ENCODE measurements at places on chromosomes 12 and 14.
A peak's percentile ranks its signal among the peaks of the same experiment; 100 is the strongest.

GRCh38 chr12:132551641-132552031, 58.7 kb downstream of the LRCOL1 start:
- DNase-seq: no peak

DNA sequence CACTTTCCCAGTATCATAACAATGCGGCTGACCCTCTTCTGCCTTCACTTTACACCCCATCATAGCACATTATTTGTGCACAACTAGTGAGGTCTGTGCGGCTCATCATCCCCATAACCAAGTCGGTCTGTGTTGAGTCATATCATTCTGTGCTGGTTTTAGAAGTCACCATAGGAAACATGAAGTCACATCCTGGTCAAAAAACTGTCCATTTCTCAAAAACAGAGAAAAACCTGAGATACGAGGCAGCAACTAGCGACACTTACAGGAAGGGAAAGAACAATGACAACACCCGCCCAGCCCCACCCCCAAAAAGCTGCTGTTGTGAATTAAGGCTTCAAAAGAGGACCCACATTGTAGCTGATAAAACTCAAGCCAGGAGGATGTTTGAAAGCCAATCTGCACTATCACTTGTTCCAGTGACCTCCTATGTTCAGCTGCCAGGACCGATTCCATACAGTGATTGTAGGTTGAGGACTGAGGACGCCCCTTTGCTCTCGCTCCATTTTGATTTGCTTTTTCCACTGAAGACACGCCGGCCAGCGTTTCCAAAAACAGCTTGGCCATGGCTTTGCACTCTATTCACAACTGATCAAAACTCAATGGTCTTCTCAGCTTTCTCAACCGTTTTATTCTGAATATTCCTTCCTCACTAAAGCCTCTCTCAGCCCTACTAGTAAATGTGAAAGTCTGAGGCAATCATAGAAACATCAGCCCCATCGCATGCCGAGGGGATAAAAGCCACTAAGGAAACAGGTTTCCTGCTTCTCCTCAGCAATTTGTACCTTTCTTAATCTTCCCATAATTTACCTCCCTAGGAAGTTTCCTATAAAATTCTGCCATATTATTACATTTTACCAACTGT, 87.5 kb downstream of the DUSP16 start:
- peak; percentile 64 for DNase-seq

DNA sequence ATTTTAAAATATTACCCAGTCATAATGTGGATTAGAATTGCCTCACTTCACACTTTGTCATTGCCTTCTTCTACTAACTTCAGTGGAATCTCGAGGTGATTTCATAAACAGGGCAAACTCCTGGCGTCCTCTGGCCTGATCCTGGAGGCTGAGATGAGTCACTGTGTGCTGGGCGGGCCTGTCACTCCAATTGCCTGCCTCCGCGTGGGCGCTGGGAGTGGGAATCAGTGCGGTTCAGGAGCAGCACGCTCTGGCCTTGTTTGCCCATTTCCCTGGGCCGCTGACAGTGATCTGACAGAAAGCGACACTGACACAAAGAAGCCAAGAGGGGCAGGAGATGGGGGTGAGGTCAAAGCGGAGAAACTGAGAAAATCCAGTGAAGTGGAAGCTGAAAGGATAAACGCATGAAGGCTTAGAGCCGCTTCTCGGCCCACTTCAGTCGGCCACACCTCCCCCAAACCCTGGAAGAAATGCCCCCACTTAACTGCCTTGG, 29.7 kb downstream of the LGR5 start:
- no peak for DNase-seq

DNA sequence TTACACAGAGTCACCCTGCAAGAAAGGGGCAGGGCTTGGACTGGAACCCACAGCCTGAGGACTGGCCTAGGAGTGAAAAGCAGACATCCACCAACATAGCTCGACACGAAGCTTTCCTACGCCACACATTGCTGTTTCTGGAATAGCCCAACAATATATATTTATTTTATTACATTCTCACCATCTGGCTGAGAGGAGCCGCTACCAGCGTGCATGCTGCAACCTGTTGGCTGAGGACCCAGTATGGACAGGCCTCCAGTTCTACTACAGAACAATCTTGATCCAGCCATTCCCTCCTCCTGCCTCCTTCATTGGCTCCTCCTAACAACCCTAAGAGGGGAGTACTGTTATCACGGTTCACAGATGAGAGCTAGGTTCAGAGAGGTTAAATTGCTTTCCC, 35.6 kb upstream of the TBX5 start:
- no peak for DNase-seq

GRCh38 chr12:108804271-108804953, 53.0 kb downstream of the SSH1 start:
- no peak for DNase-seq

GRCh38 chr12:90235642-90236041, 527.0 kb upstream of the ATP2B1 start:
- DNase-seq: no peak

GRCh38 chr12:41250748-41251147, 62.6 kb downstream of the PDZRN4 start:
- DNase-seq: no peak

DNA sequence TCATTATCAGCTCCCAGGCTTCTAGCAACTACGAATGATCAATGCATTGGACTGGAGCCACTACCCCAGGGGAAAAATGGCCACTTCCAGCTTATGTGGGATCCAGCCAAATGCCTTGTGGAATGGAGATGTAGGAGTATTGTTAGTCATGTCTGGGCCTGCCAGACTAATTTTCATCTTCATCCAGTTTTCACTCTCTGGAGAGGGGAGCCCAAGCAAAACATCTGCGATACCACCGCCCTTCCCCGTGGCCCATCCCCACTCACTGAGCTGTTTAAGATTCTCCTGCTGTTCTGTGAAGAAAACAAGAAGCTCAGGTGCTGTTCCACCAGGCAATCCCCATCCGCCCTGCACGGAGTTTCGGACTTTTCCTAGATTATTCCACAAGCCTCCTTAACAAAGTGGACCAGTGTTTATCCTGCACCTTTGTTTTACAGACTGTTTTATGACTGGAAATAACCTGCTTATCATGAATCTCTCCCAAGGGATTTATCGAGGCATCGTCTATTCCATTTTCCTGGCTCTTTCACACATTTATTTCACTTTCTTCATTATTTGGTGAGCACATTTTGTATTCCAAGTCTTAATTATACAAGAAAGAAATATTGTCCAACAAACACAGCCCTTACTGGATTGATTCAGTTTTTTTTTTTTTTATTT, 35.5 kb upstream of the MAX start:
- DNase-seq: no peak

GRCh38 chr14:68397822-68398221, 395.0 kb downstream of the ZFP36L1 start:
- DNase-seq: no peak

DNA sequence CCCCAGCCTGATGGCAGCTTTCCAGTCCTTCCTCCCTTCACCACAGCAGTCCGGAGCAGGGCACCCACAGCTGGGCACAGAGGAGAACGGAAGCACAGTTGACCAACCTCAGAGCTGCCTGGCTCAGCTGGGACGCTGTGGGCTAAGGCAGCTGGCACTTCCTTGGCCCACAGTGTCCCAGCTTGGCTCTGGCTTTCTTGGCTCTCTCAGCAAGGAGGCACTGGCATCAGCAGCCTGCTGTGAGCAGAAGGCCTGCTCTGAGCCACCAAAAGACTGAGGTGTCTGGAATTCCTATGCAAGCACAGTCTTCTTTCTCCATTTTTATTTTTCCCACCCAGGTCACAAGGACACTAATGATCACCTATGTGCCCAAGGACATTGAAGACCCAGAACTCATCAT, 32.6 kb downstream of the NGB start:
- no peak for DNase-seq

GRCh38 chr12:46963191-46963590, 116.2 kb upstream of the PCED1B start:
- DNase-seq: no peak

- DNase-seq: no peak
Observed at GRCh38 chr12:131159660-131160059, 206.0 kb downstream of the ADGRD1 start.

DNA sequence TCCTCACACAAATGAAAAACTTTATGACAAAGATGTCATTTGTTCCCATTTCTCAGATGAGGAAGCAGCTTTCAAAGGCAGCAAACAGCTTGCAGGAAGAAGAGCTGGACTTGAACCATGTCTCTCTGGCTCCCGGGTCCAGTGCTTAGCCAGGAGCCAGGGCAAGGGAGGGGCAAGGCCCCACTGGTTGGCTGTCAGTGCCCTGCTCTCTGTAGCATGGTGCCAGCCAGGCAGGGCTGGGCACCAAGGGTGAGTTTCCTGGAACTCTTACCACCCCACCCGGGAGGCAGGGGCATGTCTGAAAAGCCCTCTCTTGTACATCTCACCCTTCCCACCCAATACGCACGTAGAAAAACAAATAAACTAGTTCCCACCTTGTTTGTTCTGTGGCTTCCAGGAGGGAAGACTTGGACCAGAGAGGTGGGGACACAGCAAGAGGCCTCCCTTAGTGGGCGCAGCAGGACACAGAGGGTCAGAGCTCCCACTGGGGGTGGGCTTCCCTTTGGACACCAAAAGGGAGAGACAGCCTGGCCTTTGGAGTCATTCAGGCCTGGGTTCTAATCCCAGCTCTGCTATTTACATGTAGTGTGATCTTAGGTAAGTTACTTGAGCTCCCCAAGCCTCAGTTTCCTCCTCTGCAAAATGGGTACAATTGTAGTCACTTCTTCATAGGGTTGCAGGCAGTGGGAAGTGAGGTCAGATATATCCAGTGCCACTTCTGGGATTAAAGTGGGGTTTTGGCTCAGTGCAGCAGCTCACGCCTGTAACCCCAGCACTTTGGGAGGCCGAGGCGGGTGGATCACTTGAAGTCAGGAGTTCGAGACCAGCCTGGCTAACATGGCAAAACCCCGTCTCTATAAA, 17.2 kb downstream of the TRPV4 start:
- DNase-seq: no peak

- DNase-seq: no peak
Observed at GRCh38 chr12:41992692-41993215, 151.9 kb downstream of the GXYLT1 start.

GRCh38 chr14:42710071-42710470, 1103.4 kb downstream of the LRFN5 start:
- no peak for DNase-seq

DNA sequence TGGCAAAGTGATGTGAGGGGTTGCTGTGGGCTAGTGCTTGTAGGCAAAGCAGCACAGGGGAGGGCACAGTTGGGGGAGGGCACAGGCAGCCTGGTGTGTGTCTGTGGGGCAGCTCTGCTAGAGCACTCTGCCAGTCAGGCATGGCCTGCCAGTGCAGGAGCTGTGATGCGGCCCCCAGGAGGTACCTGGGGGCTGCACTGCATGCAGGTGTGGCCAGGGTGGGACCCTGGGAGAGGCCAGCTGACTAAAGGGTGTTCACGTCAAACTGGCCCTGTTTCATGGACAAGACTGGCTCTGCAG, 54.1 kb downstream of the FRS2 start:
- no peak for DNase-seq

DNA sequence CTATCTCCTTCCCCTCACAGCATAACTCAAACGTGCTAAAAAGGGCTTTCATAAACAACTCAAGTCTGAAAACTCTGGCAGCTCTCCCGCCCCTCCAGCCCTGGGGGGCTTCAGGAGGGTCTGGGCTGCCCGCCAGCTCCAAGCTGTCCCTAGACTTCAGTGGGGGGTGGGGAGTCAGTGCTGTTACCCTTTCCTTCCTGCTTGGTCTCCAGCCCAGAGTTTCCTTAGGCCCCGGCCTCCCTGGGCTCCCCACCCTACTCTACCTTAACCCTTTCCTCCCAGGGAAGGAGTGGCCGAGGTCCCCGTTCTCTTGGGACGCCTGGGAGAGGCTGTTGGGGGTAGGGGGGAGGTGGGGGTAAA, 530 bp upstream of the NYNRIN start:
- DNase-seq: no peak

DNA sequence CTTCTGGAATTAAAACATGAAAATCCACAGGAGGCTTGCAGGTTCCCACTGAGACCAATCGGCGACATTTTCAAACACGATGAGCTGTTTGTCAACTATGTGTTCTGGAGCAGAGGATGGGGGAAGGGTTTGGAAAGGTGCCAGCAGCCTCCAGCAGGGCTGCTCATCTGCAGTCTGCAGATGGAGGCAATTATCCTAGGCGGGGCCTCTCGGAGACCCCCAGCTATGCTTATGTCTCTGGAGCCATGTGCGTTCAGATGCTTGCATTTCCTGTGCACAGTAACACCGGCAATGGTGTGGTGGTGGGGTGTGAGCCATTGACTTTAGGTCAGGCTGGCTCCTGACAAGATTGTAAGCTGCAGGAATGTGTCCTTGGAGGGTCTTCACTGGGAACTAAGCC, 51.7 kb downstream of the RPH3A start:
- no peak for DNase-seq

Measured in stimulated activated CD8-positive, alpha-beta memory T cell treated with anti-CD3 and anti-CD28 coated beads, Interleukin-4, amount 100 ng/mL, for 48 hours (primary cell).